Karpas-422 (cell line): ENCODE measurements at places on chromosomes 13 and 19. TPM values are rescaled to one million over a fixed set of nuclear protein-coding genes. Genes with fewer than 3 reads are reported as not detected.
A peak's percentile ranks its signal among the peaks of the same experiment; 100 is the strongest.

GRCh38 chr19:2016041-2016807 is 710 bp upstream of the BTBD2 start:
- H3K4me1 ChIP-seq: peaks cover 14% of the 10 kb centered on the region
- peak; percentile 90 for DNase-seq
- H3K27ac ChIP-seq: no peak overlapping the region
- peak overlapping the region; percentile 67 for H3K4me3 ChIP-seq
- H3K36me3 ChIP-seq: peaks cover 8% of the 10 kb centered on the region; the same call in 1 of the 2 replicates
- H3K27me3 ChIP-seq: no peaks in the 10 kb centered on the region

DNA sequence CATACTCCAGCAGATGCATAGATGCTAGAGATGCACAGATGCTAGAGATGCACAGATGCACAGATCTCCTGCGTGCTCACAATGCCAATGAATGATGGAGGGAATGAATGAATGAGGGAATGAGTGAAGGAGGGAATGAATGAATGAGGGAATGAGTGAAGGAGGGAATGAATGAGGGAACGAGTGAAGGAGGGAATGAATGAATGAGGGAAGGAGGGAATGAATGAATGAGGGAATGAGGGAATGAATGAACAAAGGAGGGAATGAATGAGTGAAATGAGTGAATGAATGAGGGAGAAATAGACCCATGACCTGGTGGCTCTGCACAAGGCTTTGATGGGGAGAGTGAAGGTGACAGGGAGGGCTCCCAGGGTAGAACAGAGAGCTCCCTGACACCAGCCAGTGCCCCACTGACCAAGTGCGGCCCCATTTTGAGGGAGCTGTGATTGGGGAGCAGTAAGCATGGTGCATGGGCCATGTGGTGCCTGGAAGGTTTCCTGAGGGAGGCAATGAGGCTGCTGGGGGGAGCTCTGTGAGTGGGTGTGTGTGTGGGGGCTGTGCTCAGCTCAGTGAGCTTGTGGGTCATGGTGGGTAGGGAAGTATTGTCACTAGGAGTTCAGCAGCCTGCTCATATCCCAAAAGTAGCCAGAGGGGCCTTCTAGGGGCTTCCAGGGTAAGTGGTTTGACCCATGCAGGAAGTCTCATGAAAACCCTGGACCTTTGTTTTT is 12.7 kb downstream of the SLC27A1 start:
- H3K4me3 ChIP-seq: no peak overlapping the region
- H3K36me3 ChIP-seq: no peaks in the 10 kb centered on the region
- H3K27me3 ChIP-seq: no peaks in the 10 kb centered on the region
- no peak overlapping the region for H3K27ac ChIP-seq
- peak; percentile 46 for DNase-seq

GRCh38 chr13:23086968-23087623 is 93.7 kb upstream of the SGCG start:
- no peak overlapping the region for H3K4me3 ChIP-seq
- peak; percentile 32 for DNase-seq
- no peaks in the 10 kb centered on the region for H3K4me1 ChIP-seq
- no peak overlapping the region for H3K27ac ChIP-seq
- H3K36me3 ChIP-seq: no peaks in the 10 kb centered on the region

GRCh38 chr13:66673401-66673800 is 556.7 kb downstream of the PCDH9 start:
- no peak overlapping the region for H3K4me3 ChIP-seq
- H3K4me1 ChIP-seq: no peaks in the 10 kb centered on the region
- no peaks in the 10 kb centered on the region for H3K27me3 ChIP-seq
- no peak for DNase-seq

DNA sequence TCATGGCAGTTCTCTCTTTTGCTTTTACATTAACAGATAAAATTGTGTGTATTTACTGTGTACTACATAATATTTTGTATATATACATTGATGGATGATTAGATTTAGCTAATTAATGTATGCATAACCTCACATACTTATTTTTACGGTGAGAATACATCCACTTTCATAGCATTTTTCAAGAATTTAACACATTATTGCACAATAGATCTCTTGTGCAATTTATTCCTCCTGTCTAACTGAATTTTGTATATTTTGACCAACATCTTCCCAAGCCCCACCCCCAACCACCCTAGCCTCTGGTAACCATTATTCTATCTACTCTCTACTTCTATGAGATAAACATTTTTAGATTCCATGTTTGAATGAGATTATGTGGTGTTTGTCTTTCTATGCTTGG is 194.7 kb downstream of the RBM26 start:
- no peak overlapping the region for H3K27ac ChIP-seq
- H3K4me1 ChIP-seq: no peaks in the 10 kb centered on the region
- no peaks in the 10 kb centered on the region for H3K36me3 ChIP-seq
- H3K27me3 ChIP-seq: no peaks in the 10 kb centered on the region
- DNase-seq: no peak

- no peaks in the 10 kb centered on the region for H3K27me3 ChIP-seq
- no peaks in the 10 kb centered on the region for H3K36me3 ChIP-seq
- DNase-seq: no peak
- H3K27ac ChIP-seq: no peak overlapping the region
- no peak overlapping the region for H3K4me3 ChIP-seq
These were observed 48.1 kb downstream of the MPHOSPH8 start for GRCh38 chr13:19681517-19681916.

DNA sequence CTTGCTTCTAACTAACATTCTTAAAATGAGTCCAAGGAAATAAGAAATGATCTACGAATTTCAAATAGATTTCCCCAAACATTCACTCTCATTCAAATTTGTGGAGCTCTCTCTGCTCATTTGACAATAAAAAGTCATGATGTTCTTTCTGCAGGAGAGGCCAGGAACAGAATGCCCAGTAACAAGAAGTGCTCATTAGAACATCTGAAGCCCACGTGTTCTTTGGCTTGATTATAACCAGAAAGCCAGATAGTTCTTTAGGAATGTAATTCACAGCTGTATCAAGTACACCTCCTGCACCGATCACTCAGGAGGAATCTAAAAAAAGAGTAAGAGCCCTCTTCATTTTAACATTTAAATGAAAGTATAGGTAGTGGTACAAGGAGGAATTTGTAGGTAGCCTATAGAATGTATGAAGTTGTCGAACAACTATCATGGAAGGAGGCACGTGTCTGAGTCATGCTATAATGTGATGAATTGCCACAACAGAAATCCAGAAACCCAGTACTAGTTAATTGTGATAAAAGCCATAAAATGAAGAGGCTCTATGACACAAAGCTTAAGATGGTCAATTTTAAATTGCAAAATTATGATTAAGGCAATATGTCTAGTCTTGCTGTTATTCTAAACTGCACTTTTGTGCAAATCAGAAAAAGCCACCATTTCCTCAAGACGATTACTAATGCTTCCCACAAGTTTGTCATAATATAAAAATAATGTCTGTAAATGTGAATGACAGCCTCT is 12.8 kb downstream of the MEDAG start:
- H3K36me3 ChIP-seq: no peaks in the 10 kb centered on the region
- no peak overlapping the region for H3K4me3 ChIP-seq
- no peak for DNase-seq
- no peaks in the 10 kb centered on the region for H3K27me3 ChIP-seq
- no peaks in the 10 kb centered on the region for H3K4me1 ChIP-seq

DNA sequence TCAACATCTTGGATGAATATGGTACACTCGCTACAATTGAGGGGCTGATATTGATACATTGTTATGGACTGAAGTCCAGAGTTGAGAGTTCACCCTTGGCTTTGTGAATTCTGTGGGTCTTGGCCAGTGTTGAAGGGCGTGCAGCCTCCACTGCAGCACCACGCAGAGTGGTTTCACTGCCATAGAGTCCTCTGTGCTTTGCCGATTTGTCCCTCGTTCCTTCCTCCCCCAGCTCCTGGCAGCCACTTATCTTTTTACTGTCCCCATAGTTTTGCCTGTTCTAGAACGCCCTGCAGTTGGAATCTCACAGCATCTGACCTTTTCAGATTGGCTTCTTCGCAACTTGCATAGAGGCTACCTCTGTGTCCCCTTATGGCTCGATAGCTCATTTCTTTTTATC is 57.3 kb upstream of the IRS2 start:
- no peaks in the 10 kb centered on the region for H3K27me3 ChIP-seq
- H3K4me3 ChIP-seq: no peak overlapping the region
- H3K27ac ChIP-seq: no peak overlapping the region
- no peaks in the 10 kb centered on the region for H3K36me3 ChIP-seq
- no peaks in the 10 kb centered on the region for H3K4me1 ChIP-seq
- DNase-seq: no peak

DNA sequence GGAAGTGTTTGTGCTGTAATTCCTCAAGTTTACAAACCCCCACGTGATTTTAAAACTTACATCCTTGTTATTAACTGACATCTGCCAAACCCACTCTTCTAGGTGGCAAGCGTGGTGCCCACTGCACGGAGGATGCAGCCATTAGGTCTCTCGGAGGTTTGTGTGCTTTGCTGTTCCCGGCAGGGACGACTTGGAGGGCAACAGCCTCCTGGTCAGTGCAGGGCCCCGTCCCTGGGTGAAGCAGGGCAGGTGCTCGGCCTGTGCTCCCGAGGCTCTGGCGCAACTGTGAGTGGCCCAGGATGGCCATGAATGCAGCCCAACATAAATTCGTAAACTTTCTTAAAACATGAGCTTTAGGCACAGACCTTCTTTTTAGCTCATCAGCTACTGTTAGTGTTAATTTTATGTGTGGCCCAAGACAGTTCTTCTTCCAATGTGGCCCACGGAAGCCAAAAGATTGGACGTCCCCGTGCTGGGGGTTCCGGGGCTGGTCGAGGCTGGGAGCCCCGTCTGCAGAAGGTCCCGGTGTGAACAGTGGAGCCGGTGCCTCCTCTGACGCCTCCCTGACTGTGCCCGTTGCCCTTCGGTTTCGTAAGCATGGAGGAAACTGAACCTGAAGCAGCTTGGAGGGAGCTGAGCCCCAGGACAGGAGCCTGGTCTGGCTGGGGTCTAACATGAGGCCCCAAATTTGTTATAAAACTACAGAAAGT is 11.9 kb downstream of the GAS6 start:
- no peaks in the 10 kb centered on the region for H3K36me3 ChIP-seq
- no peaks in the 10 kb centered on the region; the same call in 1 of the 2 replicates for H3K27me3 ChIP-seq
- DNase-seq: no peak
- H3K27ac ChIP-seq: no peak overlapping the region

GRCh38 chr13:37138926-37139325 is 33.5 kb upstream of the CSNK1A1L start:
- H3K36me3 ChIP-seq: no peaks in the 10 kb centered on the region
- no peaks in the 10 kb centered on the region; the same call in 1 of the 2 replicates for H3K27me3 ChIP-seq
- H3K27ac ChIP-seq: no peak overlapping the region
- H3K4me3 ChIP-seq: no peak overlapping the region

DNA sequence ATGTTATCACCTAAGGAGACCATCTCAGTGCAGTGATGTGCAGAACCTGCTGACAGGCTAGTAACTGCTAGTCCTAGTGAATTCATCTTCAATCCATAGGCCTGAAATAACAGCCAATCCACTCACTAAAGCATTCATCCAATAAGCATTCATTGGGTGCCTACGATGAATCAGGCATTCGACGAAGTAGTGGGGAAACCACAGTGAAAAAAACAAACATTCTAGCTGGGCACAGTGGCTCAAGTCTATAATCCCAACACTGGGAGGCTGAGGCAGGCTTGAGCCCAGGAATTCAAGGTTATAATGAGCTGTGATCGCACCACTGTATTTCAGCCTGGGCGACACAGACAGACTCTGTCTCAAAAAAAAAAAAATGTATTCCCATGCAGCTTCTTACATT is 135.6 kb downstream of the RNF17 start:
- H3K36me3 ChIP-seq: peaks cover 4% of the 10 kb centered on the region; the same call in 1 of the 2 replicates
- no peak overlapping the region for H3K4me3 ChIP-seq
- no peak overlapping the region for H3K27ac ChIP-seq
- H3K4me1 ChIP-seq: no peaks in the 10 kb centered on the region
- no peaks in the 10 kb centered on the region for H3K27me3 ChIP-seq
- no peak for DNase-seq

GRCh38 chr13:110640591-110641029 is 25.3 kb downstream of the NAXD start:
- peaks cover 30% of the 10 kb centered on the region for H3K4me1 ChIP-seq
- no peak overlapping the region for H3K27ac ChIP-seq
- H3K4me3 ChIP-seq: no peak overlapping the region

DNA sequence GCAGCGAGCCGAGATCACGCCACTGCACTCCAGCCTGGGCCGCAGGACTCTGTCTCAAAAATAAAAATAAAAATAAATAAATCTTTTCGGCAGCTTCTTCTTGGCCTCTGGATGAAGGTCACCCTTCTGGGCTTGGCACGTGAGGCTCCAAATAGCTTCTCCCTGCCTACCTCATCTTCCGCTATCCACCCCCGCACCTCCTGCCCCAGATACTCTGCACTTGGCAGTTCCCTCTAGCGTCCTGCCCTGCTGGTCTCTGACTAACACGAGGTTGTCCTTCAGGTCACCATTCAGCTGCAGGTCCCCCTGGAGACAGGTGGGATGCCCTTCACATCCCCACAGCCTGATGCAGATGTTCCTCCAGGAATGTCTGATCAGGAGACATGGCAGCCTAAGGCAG is 8.5 kb upstream of the CCL25 start:
- H3K4me3 ChIP-seq: no peak overlapping the region
- no peak overlapping the region for H3K27ac ChIP-seq
- no peaks in the 10 kb centered on the region for H3K4me1 ChIP-seq
- no peaks in the 10 kb centered on the region for H3K27me3 ChIP-seq
- DNase-seq: no peak

GRCh38 chr19:51713319-51714285 is 10.2 kb downstream of the HAS1 start:
- no peaks in the 10 kb centered on the region for H3K27me3 ChIP-seq
- H3K4me1 ChIP-seq: peaks cover 48% of the 10 kb centered on the region
- H3K4me3 ChIP-seq: no peak overlapping the region
- no peak overlapping the region for H3K27ac ChIP-seq
- no peak for DNase-seq

- H3K36me3 ChIP-seq: no peaks in the 10 kb centered on the region
- no peak overlapping the region for H3K4me3 ChIP-seq
- no peak overlapping the region for H3K27ac ChIP-seq
- no peak for DNase-seq
- H3K27me3 ChIP-seq: no peaks in the 10 kb centered on the region
- H3K4me1 ChIP-seq: peaks cover 5% of the 10 kb centered on the region
These were observed 6.5 kb downstream of the HIF3A start for GRCh38 chr19:46303322-46303690.

Gene WDR87
- total RNA-seq: not detected in 2 replicates

Gene SPART
- total RNA-seq: not detected in 2 replicates

Gene KIR3DL1
- total RNA-seq: not detected in 2 replicates

Gene PALM3
- total RNA-seq: not detected in 2 replicates

Gene TMEM255B
- total RNA-seq: 0.86 and 1.4 TPM in 2 replicates

Gene IGFL1
- total RNA-seq: not detected in 2 replicates
